ENCODE measurements at places on chromosomes 1 and 21.

- no peak for DNase-seq
Observed at GRCh38 chr1:84598846-84599741, 24.9 kb upstream of the CTBS start.

GRCh38 chr1:66563941-66564630 lies 30.1 kb downstream of the SGIP1 start:
- no peak for DNase-seq

DNA sequence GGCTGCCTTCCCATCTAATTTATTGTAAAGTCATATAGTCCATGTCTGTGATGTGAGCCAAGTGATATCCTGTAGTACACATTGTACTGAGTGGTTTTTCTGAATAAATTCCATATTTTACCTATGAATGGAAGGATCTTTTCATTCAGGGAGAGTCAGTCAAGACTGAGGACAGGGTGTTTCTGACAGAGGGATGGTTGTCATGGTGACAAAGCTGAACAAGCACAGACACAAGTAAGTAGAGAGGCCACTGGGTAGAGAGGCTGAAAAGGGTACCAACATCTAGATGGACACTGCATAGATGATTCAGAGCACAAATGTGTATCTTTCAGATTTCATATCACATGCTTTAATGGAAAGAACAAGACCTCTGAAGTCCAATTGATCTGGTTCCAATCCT lies 22.6 kb upstream of the IL20 start:
- DNase-seq = no peak

GRCh38 chr1:19079541-19080472 lies 123.3 kb upstream of the IFFO2 start:
- no peak for DNase-seq

DNA sequence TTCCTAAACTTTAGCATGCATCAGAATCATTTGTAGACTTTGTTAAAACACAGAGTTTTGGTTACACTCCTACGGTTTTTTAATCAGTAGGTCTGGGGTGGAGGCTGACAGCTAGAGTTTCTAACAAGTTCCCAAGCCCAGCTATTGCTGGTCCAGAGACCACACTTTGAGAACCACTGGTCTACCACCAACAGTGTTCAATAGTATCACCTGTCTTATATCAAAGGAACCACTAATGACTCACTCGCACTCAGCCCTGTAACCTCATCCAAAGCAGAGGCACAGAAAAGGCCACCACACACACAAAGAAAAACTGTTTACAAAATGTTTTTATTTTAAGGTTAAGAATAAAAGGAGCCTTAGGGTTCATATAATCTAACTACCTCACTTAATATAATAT lies 68.7 kb downstream of the HIVEP3 start:
- no peak for DNase-seq

- no peak for DNase-seq
Observed at GRCh38 chr1:54975356-54976108, 4.9 kb upstream of the TMEM61 start.

GRCh38 chr1:11979028-11979850 lies 1.0 kb upstream of the MFN2 start:
- DNase-seq = no peak

DNA sequence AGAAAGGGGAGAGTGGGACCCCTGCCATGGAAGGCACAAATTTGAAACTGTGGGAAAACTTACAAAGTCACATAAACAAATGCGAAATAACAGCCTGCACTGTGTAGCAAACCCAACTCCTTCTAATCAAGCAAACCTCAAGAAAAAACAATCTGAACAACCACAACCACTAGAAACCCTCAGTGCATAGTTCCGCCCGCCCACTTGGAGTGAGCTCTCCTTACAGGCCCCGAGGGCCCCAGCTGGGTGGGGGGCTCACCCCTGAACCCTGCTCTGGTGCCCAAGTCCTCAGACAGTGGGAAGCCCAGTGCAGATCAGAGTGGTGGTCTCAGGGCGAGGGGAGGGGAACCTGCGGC lies 931 bp upstream of the MXRA8 start:
- DNase-seq = no peak

GRCh38 chr21:31022306-31022705 lies 16.0 kb downstream of the KRTAP19-8 start:
- DNase-seq = no peak
